ENCODE measurements at places on chromosomes 1 and 21.

- no peak for DNase-seq
Observed at GRCh38 chr1:62493656-62494055, 56.8 kb downstream of the USP1 start.

GRCh38 chr1:194825382-194825781 lies 1639.0 kb upstream of the B3GALT2 start:
- DNase-seq = no peak

GRCh38 chr1:219442611-219443061 lies 170.3 kb downstream of the ZC3H11B start:
- DNase-seq = no peak

- DNase-seq = peak; percentile 50
Observed at GRCh38 chr1:78102082-78102481, 56.3 kb downstream of the GIPC2 start.

DNA sequence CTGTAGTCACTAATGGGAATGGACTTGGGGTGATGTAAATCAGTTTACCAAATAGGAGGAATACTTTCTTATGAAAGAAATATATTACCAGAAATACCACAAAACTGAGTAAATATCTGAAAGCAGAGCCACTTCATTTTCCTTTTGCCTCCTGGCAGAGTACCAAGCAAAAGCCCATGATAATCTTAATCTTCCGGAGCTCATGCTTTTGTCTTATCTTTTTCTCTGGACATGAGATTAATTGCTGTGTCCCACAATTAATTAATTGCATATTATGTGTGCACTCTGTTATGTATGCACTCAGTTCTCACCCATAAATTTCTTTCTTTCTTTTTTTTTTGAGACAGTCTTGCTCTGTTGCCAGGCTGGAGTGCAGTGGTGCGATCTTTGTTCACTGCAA lies 94.1 kb upstream of the PDE4B start:
- DNase-seq = no peak

DNA sequence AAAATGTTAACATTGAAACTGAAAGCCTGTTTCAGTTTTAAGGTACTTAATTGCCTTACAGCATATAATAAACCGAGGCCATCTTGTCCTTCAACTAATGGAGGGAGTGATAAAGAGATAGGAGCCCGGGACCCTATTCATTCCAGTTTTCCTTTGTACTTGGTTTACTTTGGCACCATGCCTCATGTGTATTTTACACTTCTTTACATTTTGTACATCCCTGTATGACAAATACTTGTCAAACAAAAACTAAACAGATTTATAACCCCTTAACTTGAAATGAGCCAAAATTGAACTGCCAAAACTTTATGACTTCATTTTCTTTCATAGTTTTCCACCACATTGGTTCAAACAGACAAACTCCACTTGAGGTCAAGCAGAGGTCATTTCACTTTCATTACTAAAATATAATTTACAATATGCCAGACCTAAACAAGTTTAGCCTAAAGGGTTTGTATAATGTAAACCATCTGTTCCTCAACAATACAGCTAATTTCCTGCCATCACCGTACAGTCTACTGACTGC lies 30.9 kb upstream of the UBE2U start:
- DNase-seq = no peak

- DNase-seq = no peak
Observed at GRCh38 chr1:92929461-92929860, 31.8 kb downstream of the DIPK1A start.

- no peak for DNase-seq
Observed at GRCh38 chr1:182766881-182767645, 22.5 kb upstream of the NPL start.

Data from AG08396 (cell line).